Stimulated activated CD4-positive, alpha-beta T cell treated with anti-CD3 and anti-CD28 coated beads, Interleukin-1b, Interleukin-23, amount 100 ng/mL, for 4 hours (primary cell): ENCODE measurements at places on chromosomes 6 and 20.

GRCh38 chr6:85081102-85081501 lies 316.7 kb upstream of the TBX18 start:
- DNase-seq: no peak

DNA sequence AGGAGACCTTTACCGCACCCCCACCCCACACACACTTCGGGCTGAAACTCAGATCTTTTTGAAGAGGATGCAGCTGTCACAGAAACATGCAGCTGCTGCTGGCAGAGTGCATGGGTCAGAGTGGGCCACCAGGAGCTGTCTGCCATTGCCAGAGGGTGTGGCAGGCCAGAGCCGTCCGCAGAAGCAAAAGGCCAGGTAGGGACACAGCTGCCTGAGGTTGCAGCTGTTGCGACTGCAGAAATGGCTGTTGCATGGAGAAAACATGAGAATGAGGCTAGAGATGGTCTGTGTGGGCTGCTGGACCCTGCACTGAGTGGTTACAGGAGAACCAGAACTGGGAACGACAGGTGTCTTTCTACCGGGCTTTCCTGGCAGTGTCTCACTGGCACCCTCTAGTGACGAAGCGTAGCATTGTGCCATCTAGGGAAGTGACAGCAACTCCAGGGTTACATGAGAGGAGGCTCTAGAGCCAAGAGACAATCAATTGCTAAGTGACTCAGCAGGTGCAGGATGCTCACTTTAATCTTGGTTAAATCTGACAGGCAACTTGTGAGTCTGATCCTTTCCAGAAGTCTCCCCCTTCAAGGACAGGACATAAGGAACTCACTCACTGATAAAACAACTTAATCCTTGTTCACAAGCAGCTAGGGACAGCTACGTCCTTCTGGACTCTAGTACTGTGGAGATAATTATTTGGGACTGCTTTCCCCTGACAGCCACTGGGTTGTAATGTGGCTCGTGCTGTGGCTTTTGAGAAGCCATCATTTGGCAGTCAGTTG lies 29.1 kb upstream of the SERPINB9 start:
- peak; percentile 71 for DNase-seq

GRCh38 chr6:116405652-116406356 lies 35.1 kb downstream of the DSE start:
- no peak for DNase-seq

DNA sequence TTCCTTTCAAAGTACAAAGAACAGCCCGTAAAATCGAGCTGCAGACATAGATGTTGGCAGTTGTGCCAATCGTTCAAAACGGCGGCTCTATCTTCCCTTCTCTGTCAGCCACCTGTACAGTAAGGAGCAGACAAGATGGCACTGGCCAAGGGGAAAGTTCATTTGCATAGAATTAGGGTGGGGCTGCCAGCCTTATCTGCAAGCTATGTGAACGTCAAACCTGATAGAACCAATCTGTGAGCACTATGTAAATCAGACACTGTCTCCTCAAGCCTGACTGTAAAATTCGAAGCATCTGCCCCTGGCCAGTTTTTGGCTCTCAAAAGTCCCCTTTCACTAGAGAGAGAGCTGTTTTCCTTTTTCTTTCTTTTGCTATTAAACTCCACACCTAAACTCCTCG lies 374.5 kb downstream of the EPM2A start:
- no peak for DNase-seq

DNA sequence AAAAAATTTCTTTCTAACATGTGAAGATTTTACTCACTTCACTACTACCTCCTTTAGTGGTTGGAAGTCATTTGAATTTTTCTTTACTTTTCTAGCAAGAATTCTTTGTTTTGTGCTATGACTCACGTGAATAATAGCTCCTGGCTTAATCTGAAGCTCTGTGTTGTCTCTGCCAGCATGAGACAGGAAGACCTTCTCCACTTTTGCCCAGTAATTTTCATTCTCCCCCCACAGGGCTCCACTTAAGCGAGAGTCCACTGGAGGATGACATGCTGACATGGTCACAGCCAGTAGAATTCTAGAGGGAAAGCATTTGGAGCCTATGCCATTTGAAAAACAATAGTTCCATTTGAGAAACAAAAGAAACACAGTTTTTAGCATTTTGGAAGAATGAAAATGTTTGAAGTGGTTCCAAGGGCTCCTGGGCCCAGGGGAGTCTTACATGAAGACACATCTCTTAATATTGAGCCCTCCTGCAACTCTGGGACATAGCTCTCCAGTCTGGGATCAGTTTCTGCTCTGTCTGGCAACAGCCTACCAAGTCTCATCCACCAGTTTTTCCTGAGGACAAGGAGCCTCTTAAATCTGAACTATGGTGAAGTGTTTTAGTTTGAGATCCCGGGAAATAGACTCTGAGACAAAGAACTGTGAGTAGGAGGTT lies 231.4 kb downstream of the PAX1 start:
- DNase-seq: no peak

DNA sequence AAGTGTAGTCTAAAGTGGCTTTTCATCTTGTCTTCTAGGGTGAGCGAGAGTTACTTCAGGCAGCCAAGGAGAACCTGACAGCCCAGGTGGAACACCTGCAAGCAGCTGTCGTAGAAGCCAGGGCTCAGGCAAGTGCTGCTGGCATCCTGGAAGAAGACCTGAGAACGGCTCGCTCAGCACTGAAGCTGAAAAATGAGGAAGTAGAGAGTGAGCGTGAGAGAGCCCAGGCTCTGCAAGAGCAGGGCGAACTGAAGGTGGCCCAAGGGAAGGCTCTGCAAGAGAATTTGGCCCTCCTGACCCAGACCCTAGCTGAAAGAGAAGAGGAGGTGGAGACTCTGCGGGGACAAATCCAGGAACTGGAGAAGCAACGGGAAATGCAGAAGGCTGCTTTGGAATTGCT lies 27.1 kb downstream of the C20orf173 start:
- DNase-seq: no peak

GRCh38 chr6:6074190-6074589 lies 67.5 kb upstream of the NRN1 start:
- no peak for DNase-seq

DNA sequence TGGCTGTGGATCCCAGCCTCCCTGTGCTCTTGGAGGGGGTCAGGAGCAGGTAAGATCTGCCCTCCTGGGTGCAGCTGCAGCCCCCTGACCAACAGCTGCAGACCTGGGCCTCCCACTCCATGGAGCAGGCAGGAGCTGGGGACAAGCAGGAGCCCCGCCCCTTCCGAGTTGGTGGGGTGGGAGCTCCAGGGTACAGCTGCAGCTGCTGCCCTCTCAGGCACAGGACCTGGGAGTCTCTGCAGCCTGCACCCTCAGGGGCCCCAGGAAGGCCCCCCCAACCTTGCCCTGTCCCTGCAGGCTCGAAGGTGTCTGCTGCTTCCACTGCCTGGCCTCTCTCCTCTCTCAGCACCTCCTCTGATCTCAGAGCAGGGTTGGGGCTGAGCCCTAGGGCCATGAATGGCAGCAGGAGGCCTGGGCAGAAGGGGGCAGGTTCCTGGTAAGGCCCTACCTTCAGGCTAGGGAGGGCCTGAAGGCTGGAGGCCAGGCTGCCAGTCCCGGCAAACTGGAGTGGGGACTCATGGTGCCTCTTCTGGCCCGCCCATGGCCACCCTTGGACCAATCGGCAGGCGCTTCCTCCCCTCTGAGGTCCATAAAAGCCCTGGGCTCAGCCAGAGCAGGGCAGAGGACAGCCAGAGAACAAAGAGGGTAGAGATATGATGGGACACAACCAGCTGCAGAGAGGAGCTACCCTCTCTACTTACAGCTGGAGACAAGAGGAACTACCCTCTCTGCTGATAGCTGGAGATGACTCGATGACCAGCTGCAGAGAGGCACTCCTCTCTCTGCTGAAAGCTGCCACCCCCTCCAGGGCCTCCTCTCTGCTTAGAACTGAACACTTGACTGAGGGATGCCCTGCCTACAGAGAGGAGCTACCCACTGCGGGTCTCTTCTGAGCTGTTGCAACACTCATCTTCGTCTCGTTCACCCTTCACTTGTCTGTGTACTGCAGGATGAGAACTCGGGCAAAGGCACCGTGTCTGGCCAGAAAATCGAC lies 7.8 kb upstream of the PACSIN1 start:
- DNase-seq: no peak

DNA sequence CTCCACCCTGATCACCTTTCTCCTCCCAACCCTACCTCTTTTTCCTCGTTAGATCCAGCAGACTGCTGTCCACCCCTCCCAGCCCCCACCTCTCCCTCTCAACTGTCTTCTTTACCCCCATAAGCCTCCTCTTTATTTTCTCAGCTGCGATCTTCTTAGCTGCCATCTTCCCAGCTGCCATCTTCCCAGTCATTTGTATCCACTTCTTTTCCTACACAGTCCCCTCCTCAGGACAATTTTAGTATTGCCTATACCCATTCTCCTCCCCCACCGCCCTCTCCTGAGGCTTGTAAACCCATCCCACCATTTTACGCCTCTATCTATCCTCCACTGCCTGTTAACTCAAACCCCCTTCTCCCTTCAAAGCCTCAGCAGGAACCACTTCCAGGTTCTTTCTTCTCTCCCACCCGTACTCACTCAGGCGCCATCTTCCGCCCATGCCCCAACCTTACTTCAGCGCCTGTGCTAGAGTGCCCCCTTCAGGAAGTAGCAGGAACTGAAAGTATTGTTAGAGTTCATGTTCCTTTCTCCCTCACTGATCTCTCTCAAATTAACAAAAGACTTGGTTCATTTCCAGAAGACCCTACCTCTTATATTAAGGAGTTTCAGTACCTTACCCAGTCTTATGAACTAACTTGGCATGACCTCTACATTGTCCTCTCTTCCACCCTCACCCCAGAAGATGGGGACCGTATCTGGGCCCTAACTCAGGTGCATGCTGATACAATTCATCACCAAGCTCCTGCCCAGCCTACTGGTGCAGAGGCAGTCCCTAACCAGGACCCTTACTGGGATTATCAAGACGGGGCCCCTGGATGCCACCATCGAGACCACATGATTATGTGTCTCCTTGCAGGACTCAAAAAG lies 236.0 kb downstream of the ADGRG6 start:
- DNase-seq: no peak

- no peak for DNase-seq
Measured at GRCh38 chr6:88866856-88867255, 96.6 kb downstream of the RNGTT start.
